GM23248 (cell line): ENCODE measurements at places on chromosomes 12 and 14. TPM values are rescaled to one million over a fixed set of nuclear protein-coding genes. Genes with fewer than 3 reads are reported as not detected.

Gene ANKRD33
- total RNA-seq = not detected in 2 replicates

Gene TTC6
- total RNA-seq = not detected in 2 replicates

Gene OR6C2
- not detected in 2 replicates for total RNA-seq

Gene SLC25A21
- not detected in 2 replicates for total RNA-seq

Gene GARIN6
- not detected in 2 replicates for total RNA-seq

Gene APPL2
- total RNA-seq = 76.8 and 83.0 TPM in 2 replicates

Gene GALNT6
- 9.4 and 22.4 TPM in 2 replicates for total RNA-seq
